Stomach (tissue), 19 donors: ENCODE measurements at places on chromosomes 13 and 19. TPM values are rescaled to one million over a fixed set of nuclear protein-coding genes. Genes with fewer than 3 reads are reported as not detected.
A peak's percentile ranks its signal among the peaks of the same experiment; 100 is the strongest.

GRCh38 chr13:79187917-79188690 is 218.0 kb downstream of the RBM26 start:
- DNase-seq = no peak
- no peaks in the 10 kb centered on the region for H3K36me3 ChIP-seq
- H3K27me3 ChIP-seq = no peaks in the 10 kb centered on the region
- no peak overlapping the region for H3K4me3 ChIP-seq
- no peaks in the 10 kb centered on the region for H3K4me1 ChIP-seq
- H3K27ac ChIP-seq = no peak overlapping the region

The C19orf38 gene
- 1.8 TPM for total RNA-seq

DNA sequence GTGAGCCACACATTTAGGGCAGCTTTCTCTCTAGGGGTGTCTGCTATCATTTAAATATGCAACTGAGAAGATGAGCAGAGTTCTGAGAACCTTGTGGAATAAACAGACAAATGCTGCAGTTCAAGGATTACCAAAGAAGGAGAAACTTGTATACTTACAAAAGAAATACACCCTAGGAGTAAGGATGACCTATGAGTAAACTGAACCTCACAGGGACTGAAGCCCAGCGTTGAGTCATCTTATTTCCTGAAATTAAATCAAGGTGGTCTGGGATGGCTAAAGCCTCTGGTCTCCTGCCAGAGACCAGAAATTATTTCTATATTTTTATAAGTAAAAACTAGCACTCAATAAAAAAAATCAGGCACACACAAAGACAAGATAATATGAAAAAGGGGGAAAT is 40.1 kb downstream of the FAM216B start:
- DNase-seq = no peak
- no peaks in the 10 kb centered on the region for H3K4me1 ChIP-seq

GRCh38 chr13:33544308-33544707 is 258.8 kb upstream of the STARD13 start:
- no peaks in the 10 kb centered on the region for H3K27me3 ChIP-seq
- no peak overlapping the region for H3K4me3 ChIP-seq
- DNase-seq = peak; percentile 17
- H3K4me1 ChIP-seq = peaks cover 25% of the 10 kb centered on the region
- H3K27ac ChIP-seq = peak overlapping the region; percentile 94

The C1QTNF9B gene
- total RNA-seq = not detected

GRCh38 chr19:34508540-34508939 is 27.0 kb downstream of the WTIP start:
- H3K4me3 ChIP-seq = no peak overlapping the region
- H3K36me3 ChIP-seq = no peaks in the 10 kb centered on the region
- H3K27me3 ChIP-seq = no peaks in the 10 kb centered on the region
- H3K4me1 ChIP-seq = no peaks in the 10 kb centered on the region

The S1PR5 gene
- not detected for total RNA-seq
